Prostate gland (tissue), 2 donors: ENCODE measurements at places on chromosomes 5 and 9. TPM values are rescaled to one million over a fixed set of nuclear protein-coding genes. Genes with fewer than 3 reads are reported as not detected.

The NAA35 gene
- 16.7 TPM for total RNA-seq

The GFPT2 gene
- 3.2 TPM for total RNA-seq

The CCDC180 gene
- 22.8 TPM for total RNA-seq

The CER1 gene
- not detected for total RNA-seq

The EQTN gene
- 3.0 TPM for total RNA-seq

The GABRG2 gene
- total RNA-seq = not detected

The SVEP1 gene
- total RNA-seq = 2.7 TPM

The CDKN2B-AS1 gene
- 0.62 TPM for total RNA-seq

The SLC45A2 gene
- not detected for total RNA-seq

The CHSY3 gene
- 0.09 TPM for total RNA-seq

The CCNO gene
- total RNA-seq = 5.6 TPM

The MARVELD2 gene
- total RNA-seq = 30.1 TPM

The TPPP gene
- total RNA-seq = 6.9 TPM

The TPM2 gene
- total RNA-seq = 1,042 TPM

The SPINK6 gene
- not detected for total RNA-seq

The CDH10 gene
- 1.1 TPM for total RNA-seq

The PCDHB10 gene
- 3.5 TPM for total RNA-seq

The FABP6 gene
- 2.8 TPM for total RNA-seq

The LCN9 gene
- total RNA-seq = not detected

The MYMK gene
- total RNA-seq = not detected

The PARP8 gene
- total RNA-seq = 21.8 TPM

The GM2A gene
- total RNA-seq = 48.9 TPM

The SHC3 gene
- total RNA-seq = 0.59 TPM

The SLC6A19 gene
- total RNA-seq = 0.09 TPM

The TMEM174 gene
- not detected for total RNA-seq

The UGT3A1 gene
- total RNA-seq = 2.2 TPM

The IFNA2 gene
- not detected for total RNA-seq

The OTULIN gene
- 51.8 TPM for total RNA-seq

The ZDHHC11 gene
- total RNA-seq = 9.8 TPM

The NTNG2 gene
- 12.7 TPM for total RNA-seq

The IL5 gene
- not detected for total RNA-seq

The NIM1K gene
- not detected for total RNA-seq
